ENCODE measurements at places on chromosomes 7 and 10. TPM values are rescaled to one million over a fixed set of nuclear protein-coding genes. Genes with fewer than 3 reads are reported as not detected.

Gene TMEM196
- not detected for polyA plus RNA-seq

DNA sequence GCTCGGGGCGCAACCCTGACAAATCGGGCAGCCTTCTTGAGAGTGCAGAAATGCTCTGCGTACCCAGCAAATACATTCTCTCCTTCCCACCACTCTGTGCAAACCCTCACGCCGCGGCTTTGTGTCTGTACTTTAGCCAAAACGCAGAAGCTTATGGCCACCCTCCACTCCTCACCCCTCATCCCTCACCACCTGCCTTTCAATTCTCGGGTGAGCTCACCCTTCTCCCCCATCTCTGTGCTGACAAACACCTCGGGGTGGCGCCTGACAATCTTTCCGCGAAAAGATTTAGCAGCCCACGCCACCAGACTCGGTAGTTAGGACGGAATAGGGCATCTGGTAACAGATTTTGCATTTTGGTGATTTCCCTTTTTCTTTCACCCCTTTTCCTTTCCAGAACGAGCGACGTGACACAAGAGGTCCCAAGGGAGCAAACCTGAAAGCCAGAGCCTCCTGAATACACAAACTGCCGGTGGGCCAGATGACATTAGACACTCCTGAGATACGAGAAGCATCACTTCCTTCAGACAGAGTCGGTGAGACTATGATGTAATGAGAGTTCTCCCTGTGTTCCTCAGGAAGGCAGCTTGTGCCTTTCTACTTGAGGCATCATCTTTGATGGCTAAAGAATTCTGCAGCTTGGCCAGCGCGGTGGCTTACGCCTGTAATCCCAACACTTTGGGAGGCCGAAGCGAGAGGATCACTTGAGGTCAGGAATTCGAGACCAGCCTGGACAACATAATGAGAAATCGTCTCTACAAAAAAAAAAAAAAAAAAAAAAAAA lies 671 bp upstream of the ATAD1 start:
- DNase-seq: peak; percentile 26

DNA sequence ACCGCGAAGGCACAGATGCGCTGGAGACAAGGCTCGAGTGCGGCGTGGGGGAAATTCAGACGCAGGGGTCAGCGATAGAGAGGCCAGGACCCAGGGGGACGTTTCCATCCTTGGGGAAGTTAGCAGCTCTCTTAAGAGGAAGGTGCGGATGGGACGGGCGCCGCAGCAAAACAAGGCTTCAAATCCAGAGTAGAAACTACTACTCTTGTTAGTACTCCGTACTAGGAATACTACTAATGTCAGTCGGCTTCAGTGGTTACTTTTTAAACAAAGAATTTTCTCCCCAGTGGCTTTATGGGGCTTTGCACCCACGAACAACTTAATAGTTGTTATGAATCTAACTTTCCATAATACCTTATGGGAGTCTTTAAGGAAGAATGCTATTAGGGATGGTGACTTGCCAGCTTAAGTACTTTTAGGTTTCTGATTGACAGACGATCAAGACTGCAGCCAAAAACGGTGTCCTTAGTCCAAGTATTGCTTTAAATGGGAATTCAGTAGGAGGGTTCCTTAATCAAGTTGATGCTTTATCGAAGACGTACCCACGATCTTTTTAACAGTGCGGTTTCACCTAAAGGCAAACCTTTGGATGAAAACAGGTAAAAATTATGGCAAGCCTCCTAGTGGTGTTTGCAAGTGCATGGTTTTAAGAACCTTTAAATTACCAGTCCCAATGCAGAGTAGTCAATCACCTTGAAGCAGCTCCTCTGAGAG lies 812 bp upstream of the IDE start:
- DNase-seq: peak; percentile 69

- no peak for DNase-seq
Observed at GRCh38 chr10:70359017-70359550, 23.3 kb downstream of the LRRC20 start.

Gene URGCP
- polyA plus RNA-seq: 31.7 TPM

Gene MINDY4
- 56.0 TPM for polyA plus RNA-seq

GRCh38 chr10:119371704-119372663 lies 164.6 kb downstream of the GRK5 start:
- DNase-seq: no peak

- DNase-seq: peak; percentile 63
Observed at GRCh38 chr10:89213191-89213808, 6.2 kb upstream of the CH25H start.

Gene CPED1
- polyA plus RNA-seq: 26.0 TPM

- DNase-seq: no peak
Observed at GRCh38 chr10:87767253-87767652, 50.8 kb downstream of the ATAD1 start.

GRCh38 chr10:74189999-74190421 lies 39.0 kb downstream of the ADK start:
- peak; percentile 76 for DNase-seq

Gene BRAT1
- 29.3 TPM for polyA plus RNA-seq

Gene PLEKHS1
- polyA plus RNA-seq: 0.06 TPM

DNA sequence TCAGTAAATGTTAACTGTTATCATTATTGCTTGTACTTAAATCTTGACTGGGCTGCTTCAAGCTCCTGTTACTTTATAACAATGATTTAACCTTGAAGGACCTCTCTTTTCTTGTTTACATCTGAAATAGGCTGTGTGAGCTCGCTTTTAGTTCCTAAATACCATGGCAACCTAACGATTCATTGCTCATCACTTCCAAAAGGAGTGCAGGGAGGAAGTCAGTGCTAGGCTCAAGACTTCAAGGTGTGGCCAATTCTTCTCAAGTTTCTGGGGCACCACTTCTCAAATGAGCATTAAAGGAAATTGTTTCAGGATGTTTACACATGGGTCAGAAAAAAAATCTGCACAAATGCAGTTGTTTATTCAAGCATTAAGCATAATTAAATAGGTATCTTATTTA lies 284.2 kb downstream of the MTERF1 start:
- DNase-seq: no peak

Gene ABLIM1
- polyA plus RNA-seq: 52.7 TPM

- DNase-seq: no peak
Observed at GRCh38 chr7:89316584-89317251, 521.2 kb upstream of the TEX47 start.

Gene PON3
- polyA plus RNA-seq: 15.4 TPM

DNA sequence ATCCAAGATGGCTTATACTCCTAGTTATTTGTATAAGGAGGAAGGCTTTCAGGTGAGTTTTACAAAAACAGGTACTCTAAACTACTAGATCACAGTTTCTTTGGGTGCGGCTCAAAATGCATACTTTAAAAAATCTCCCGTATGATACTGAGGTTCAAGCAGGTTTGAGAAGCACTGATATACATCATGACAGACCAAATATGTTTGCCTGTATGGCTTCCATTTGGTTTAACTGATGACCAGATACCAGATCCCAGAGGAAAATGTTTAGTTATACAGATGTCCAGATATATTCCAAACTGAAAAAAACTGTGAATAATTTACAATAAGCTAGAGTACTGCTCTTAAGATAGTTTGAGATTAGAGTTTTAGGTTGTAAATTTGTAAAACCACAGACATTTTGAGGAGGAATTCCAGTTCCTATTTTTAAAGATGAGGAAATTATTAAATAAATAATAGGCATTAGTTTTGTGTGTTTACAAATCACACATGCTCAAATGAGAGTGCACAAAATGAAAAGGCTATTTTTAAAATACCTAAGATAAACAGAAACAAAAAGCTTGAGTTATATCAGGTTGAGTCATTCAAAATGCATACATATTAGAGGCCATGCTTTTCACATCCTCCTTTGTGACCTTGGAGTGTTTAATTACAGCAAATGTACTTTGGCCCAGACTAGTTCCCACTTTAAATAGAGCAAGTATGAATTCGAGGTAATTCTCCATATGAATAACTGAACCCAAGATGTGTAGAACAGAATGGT lies 60.5 kb downstream of the SEMA3C start:
- DNase-seq: no peak

- DNase-seq: no peak
Observed at GRCh38 chr7:19519443-19520021, 189.3 kb downstream of the POLR1F start.

GRCh38 chr7:139570119-139570518 lies 46.6 kb downstream of the CLEC2L start:
- peak; percentile 28 for DNase-seq

- no peak for DNase-seq
Observed at GRCh38 chr7:127632276-127632910, 14.5 kb upstream of the PAX4 start.

Gene PTN
- 62.9 TPM for polyA plus RNA-seq

Gene NSUN6
- 33.7 TPM for polyA plus RNA-seq

GRCh38 chr10:13830385-13830784 lies 243.6 kb downstream of the PRPF18 start:
- no peak for DNase-seq

DNA sequence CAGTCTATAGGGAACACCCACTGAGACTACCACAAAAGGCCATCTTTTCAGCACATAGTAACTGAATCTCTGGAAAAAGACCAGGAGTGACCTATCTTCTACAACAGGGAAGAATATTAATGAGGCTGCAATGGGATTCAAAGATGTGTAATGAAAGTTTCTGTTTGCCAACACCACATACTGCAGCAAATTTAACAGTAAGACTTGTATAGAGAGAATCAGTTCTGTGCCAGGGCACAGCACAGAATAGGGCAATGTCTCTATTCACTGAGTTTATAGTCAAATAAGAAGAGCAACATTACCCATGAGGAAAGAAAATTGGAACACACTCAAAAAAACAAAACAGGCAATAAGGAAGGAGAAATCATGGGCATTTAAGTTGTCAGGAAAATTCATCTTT lies 91.4 kb upstream of the PTN start:
- no peak for DNase-seq

- no peak for DNase-seq
Observed at GRCh38 chr10:47261556-47261955, 38.4 kb upstream of the GDF10 start.

Gene CPXM2
- polyA plus RNA-seq: 3.8 TPM

Gene PARD3
- polyA plus RNA-seq: 46.9 TPM

DNA sequence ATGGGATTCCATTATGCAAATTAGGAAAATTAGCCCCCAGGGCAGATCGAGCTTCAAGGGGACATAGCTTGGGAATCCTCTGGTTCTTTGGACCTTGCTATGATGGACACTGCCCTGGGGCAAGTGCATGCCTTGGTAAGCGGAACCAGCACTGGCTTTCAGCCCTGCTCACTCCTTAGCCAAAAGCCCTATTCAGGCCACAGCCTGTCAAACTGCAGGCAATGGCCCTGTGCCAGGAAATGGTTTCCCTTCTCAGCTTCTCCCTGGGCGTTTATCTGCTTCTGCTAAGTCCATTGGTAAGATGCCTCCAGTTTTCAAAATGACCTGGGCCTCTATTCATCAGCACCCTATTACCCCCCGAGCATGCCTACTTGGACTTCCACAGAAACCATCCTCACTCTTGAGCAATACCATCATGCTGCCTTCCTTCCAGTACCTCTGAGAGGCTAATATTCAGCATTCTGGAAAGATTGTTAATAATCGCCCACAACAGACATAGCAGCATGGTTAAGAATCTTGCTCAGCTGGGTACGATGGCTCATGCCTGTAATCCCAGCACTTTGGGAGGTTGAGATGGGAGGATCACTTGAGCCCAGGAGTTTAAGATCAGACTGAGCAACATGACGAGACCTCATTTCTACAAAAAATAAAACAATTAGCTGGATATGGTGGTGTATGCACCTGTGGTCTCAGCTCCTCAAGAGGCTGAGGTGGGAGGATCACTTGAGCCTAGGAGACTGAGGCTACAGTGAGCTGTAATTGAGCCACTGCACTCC lies 918.6 kb upstream of the AUTS2 start:
- no peak for DNase-seq

- DNase-seq: no peak
Observed at GRCh38 chr10:114545071-114545470, 113.0 kb downstream of the ABLIM1 start.

GRCh38 chr10:96272316-96273280 lies 1.2 kb upstream of the BLNK start:
- DNase-seq: no peak

GRCh38 chr7:105178177-105178576 lies 164.2 kb downstream of the KMT2E start:
- DNase-seq: no peak

DNA sequence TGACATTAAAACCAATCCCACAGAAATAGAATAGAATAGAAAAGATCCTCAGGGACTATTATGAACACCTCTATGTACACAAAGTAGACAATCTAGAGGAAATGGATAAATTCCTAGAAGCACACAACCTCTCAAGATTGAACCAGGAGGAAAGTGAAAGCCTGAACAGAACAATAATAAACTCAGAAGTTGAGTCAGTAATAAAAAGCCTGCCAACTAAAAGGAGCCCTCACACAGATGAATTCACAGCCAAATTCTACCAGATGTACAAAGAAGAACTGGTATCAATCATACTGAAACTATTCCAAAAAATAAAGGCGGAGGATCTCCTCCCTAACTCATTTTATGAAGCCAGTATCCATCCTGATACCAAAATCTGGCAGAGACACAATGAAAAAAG lies 220.3 kb upstream of the HPS1 start:
- DNase-seq: no peak

Gene COL17A1
- 0.94 TPM for polyA plus RNA-seq

DNA sequence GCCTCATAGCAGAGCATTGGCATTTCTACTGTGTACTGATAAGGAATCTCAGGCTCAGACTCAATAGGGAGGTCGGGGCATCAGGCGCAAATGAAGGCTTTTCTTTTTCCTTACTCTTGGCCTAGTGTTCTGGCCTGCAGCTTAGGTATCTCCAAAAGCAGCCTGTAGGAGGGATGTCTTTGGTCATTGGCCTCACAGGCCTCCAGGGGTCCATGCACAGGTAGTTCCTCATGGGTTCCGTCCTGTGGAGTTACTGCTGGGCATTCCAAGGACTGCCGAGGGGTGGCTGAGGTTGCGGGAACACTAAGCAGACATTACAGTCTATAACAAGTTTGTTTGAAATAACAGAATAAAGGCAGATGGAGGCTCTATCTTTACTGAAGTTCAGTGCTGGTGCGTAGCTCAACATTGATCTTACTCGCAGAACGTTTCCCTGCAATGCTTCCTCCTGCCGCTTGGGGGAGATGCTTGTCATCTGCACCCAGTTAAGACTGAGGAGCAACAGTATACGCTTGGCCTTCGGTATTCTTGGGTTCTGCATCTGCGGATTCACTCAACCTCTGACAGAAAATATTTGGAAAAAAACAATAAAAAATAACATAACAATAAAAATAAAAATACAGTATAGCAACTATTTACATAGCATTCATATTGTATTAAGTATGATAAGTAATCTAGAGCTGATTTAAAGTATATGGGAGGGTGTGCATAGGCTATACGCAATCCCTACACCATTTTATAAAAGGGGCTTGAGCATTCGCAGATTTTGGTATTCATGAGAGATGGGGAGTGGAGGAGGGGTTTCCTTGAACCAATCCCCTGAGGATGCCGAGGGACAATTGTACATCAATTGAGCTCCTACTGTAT lies 58.9 kb downstream of the SH2D4B start:
- no peak for DNase-seq

Gene ITPRID1
- polyA plus RNA-seq: 0.07 TPM

DNA sequence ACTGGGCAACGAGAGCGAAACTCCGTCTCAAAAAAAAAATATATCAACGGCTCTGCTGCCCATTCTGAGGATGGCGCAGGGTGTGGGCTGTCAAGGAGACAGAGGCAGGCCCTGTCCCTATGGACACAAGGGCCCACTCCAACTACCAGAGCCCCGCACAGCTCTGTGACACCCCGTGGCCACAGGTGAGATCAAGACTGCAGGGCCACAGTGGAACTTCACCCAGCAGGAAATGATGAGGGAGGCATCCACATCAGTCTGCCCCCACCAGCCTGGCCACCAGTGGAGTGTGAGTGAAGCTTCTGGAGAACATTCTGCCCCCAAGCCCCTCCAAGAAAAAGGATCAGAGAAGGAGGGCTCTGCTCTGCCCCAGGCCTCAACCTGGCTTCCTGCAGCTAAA lies 136.7 kb downstream of the DLG5 start:
- no peak for DNase-seq

All from left lung (tissue), 14 donors.